ENCODE measurements at places on chromosomes 16 and 17.

GRCh38 chr16:56257666-56258342, 66.5 kb downstream of the GNAO1 start:
- DNase-seq, result no peak

DNA sequence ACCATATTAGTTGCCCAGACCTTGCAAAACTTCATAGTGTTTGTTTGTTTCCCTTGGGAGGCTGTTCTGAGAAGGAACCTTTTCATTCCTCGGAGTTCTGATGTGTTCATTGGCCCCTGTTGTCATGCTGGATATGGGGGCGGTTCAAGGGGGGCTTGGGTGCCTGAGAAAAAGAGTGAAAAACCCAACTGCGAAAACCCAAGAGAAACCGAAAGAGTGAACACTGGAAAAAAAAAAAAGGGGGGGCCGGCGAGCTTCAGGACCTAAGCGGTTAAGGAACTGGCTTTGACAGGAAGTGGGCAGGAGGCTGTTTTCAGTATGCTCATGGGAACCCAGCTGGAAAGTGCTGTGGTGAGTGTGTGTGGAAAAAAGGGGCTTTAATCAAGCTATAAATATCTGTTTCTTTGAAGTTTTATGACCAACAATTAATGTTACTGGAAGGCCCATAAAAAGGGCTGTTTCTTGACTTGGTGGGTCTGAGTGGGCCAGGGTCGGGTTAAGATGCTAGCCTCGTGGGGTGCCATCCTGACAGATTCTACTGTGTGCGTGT, 510.7 kb downstream of the MAF start:
- DNase-seq, result peak; percentile 7

DNA sequence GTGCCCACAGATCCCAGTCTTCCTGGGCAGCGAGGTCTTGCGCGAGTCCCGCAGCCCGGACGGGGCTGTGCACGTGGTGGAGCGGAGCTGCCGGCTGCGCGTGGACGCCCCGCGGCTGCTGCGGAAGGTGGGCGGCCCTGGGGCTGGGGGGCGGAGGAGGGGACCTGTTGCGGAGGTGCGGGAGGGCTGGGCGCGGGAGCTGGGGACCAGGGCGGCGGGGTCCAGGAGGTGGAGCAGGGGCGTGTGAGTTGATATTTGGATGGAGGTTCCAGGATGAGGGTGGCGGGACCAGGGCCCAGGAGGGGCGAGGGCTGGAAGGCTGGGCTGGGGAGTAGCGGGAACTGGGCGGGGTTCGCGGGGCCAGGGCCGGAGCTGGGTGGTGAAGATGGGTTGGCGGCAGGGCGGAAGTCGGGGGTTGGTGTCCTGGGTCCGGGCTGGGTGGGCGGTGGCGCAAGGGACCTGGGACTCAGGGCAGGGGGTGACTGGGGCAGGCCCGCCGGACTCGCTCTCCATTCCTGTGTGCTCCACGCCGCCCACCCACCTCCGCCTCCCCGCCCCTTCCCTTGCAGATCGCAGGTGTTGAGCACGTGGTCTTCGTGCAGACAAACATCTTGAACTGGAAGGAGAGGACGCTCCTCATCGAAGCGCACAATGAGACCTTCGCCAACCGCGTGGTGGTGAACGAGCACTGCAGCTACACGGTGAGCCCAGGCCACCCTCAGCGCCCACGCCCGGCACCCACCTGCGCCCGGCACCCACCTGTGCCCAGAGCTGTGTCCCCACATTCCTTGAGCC, 29.6 kb downstream of the SEC14L5 start:
- DNase-seq, result no peak

- DNase-seq, result no peak
Measured at GRCh38 chr16:81469183-81469677, 24.6 kb downstream of the CMIP start.

GRCh38 chr17:48052956-48053757, 5.0 kb downstream of the NFE2L1 start:
- DNase-seq, result no peak

DNA sequence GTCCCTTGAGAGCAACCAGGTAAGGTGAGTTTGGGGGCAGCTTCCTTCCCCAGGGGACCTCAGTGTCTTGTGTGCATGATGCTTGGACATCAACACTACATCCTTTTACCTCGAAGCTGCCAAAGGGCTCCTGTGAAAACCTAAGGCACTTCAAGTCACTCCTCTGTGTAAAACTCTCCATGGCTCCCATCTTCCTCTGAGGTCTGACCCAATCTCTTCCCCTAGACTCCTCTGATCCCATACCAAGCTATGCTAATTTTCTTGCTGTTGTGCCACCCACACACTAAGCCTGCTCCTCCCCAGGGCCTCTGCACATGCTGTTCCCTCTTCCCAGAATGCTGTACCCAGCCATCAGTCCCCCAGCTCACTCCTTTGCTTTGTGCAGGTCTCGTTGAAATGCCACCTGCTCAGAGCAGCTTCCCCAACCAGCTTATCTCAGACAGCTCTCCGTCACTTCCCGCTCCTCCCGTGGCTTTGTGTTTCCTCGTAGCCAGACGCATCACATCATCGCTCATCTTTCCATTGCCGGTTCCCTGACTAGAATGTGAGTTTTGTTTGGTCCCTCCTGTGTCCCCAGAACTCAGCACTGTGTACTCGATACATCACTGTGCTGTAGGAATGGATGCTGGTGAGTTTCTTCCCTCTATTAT, 78.4 kb downstream of the CNGB1 start:
- no peak for DNase-seq

GRCh38 chr17:2019723-2020122, 5.4 kb downstream of the RTN4RL1 start:
- DNase-seq, result no peak

GRCh38 chr16:5386989-5387388, 289.4 kb upstream of the EEF2KMT start:
- DNase-seq, result no peak

- DNase-seq, result no peak
Measured at GRCh38 chr17:10241781-10242180, 43.4 kb upstream of the GAS7 start.

GRCh38 chr17:1673041-1673785, 11.5 kb downstream of the PRPF8 start:
- DNase-seq, result no peak
